ENCODE measurements at places on chromosomes 3 and 15. TPM values are rescaled to one million over a fixed set of nuclear protein-coding genes. Genes with fewer than 3 reads are reported as not detected.

Gene PLA2G4D
- total RNA-seq: not detected

Gene SLC22A13
- total RNA-seq: 0.13 TPM

Gene NUP210
- total RNA-seq: 41.9 TPM

Gene MCTP2
- not detected for total RNA-seq

Gene FEZF2
- not detected for total RNA-seq

Gene ERICH6
- total RNA-seq: not detected

Gene ALCAM
- 50.4 TPM for total RNA-seq

Gene CPNE4
- total RNA-seq: 4.0 TPM

Gene RAB6B
- 2.4 TPM for total RNA-seq

Measured in A549 treated with CORT108297 at 1 μM for 4 hours (cell line).